ENCODE measurements at places on chromosomes 6 and 20. TPM values are rescaled to one million over a fixed set of nuclear protein-coding genes. Genes with fewer than 3 reads are reported as not detected.

DNA sequence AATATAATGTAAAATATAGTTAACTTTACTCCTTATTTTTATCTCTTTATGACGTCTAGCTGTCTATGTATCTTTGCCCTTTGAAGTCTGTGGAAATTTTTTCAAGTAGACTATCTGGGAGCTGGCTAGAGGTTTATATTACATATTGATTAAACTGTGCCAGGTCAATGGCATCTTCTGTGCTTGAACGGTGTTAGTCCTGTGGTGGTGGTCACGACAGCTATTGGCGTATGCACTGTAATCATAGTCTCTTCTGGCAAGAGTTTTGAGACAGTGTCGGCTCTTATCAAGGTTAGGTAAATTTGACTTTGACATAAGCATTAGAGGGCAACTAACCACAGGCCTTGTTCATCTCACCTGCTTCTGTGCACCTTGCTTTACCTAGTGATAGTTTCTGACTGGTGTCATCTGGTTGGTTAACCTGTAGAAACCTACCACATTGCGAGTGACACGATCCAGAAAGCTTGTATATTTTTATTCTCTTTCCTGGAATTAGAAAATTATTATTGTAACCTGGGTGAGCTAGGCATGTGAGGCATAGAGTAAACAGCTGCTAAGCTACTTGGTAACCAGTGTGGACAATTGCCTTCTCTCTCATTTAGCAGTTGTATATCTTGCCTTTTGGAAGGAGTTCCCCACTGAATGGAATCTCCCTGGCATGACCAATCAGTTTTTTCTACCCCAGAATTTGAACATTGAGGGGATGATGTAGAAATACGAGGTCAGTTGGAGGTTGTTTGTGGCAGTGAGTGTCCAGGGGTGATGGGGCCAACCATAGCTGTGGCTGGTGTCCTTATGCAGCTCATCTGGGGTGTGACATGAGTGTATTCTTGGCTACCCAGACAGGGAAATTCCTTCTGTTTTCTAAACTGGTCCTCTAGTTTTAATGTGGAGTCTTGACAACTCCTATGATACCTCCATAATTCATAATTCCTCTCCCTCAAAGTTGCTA is 45.9 kb downstream of the SH3BGRL2 start:
- no peak for DNase-seq

- DNase-seq, result no peak
Measured at GRCh38 chr6:9711365-9711764, 703.5 kb downstream of the TFAP2A start.

DNA sequence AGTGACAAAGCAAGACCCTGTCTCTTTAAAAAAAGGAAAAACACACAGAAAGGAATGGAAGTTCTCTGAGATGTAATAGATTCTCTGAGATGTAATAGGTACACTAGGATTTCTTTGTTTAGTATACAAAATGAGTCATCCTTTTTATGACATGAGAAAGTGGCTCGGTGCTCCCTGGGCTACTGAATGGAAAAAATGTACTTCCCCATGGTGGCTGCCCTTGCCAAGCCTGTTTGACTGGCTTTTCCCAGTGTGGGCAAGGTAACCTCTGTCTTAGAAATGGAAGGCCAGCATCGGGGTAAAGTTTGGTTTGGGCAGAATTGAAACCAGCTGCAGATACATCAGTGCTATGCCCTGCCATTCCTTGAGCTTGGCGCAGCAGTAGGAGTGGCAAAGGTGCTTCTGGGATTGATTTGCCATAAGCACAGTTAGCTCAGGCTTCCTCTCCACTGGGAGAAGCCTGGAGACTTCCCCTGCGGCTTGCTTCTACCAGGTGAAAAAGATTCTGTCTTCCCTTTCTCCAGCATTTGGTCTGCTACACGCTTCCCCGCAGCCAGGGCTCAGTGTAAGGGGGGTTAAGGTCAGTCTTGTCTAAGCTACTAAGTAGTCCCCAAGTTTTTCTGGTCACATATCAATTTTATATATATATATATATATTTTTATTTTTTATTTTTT is 24.5 kb downstream of the ARFGEF2 start:
- DNase-seq, result peak; percentile 25

GRCh38 chr20:6418732-6419131 is 295.9 kb upstream of the FERMT1 start:
- DNase-seq, result no peak

GRCh38 chr20:44646023-44646640 is 5.4 kb downstream of the ADA start:
- no peak for DNase-seq

- peak; percentile 82 for DNase-seq
Measured at GRCh38 chr20:25669826-25670422, 26.7 kb downstream of the ZNF337 start.

The GABRR1 gene
- not detected for total RNA-seq

The QRSL1 gene
- total RNA-seq, result 16.4 TPM

Data from MCF 10A (cell line).